EH (cell line): ENCODE measurements at places on chromosomes 12 and 14.

- peak; percentile 93 for DNase-seq
These were observed 59.3 kb upstream of the BDKRB2 start for GRCh38 chr14:96145116-96145864.

- DNase-seq: no peak
These were observed 5.6 kb downstream of the DACT1 start for GRCh38 chr14:58643366-58643765.

- no peak for DNase-seq
These were observed 23.1 kb downstream of the XRCC3 start for GRCh38 chr14:103692159-103692558.

GRCh38 chr14:73476451-73476931 lies 14.2 kb upstream of the RIOX1 start:
- DNase-seq: no peak

DNA sequence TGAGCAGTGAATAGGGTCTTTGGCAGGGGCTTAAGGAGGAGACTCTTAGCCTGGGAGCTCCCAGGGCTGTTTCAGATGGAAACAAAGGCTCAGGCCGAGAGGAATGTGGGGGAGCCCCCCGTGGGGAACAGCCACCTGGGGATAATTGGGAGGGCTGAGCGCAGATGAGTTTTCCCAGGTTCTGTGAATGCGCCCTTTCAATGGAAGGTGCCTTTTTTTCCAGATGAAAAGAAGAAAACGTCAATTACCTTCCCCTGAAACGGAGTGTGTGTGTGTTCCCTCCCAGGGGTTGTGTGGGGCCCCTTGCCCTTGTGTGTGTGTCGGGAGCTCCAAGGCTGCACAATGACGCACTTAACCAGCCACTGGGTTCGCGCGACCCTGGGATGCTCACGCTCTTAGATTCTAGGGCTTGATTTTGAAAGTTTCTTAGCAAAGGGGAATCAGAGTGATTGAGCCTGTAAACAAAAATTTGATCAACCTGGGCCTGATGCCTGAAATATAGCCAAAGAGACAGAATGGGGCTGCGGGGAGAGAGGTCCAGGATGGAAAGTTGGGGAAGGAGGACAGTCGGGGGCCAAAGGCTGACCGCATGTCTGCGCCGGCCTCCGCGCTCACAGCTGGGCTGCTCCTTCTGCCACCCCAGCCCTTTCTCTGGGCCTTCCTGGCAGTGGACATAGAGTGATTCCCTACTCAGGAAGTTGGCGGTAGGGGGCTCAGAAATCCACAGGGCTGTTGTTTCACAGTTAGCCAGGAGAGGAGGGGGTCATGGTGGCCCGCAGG lies 14.6 kb downstream of the MEG3 start:
- no peak for DNase-seq

DNA sequence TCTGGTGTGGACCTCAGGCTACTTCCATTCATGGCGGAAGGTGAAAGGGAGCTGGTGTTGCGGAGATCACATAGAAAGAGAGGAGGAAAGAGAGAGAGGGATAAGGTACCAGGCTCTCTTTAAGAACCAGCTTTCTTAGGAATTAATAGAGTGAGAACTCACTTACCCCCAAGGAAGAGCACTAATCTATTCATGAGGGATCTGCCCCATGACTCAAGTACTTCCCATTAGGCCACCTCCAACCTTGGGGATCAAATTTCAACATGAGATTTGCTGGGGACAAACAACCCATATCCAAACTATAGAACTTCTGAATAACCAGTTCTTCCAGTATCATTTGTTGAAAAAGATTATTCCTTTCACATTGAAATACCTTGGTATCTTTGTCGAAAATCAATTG lies 34.0 kb upstream of the C2CD5 start:
- DNase-seq: no peak

DNA sequence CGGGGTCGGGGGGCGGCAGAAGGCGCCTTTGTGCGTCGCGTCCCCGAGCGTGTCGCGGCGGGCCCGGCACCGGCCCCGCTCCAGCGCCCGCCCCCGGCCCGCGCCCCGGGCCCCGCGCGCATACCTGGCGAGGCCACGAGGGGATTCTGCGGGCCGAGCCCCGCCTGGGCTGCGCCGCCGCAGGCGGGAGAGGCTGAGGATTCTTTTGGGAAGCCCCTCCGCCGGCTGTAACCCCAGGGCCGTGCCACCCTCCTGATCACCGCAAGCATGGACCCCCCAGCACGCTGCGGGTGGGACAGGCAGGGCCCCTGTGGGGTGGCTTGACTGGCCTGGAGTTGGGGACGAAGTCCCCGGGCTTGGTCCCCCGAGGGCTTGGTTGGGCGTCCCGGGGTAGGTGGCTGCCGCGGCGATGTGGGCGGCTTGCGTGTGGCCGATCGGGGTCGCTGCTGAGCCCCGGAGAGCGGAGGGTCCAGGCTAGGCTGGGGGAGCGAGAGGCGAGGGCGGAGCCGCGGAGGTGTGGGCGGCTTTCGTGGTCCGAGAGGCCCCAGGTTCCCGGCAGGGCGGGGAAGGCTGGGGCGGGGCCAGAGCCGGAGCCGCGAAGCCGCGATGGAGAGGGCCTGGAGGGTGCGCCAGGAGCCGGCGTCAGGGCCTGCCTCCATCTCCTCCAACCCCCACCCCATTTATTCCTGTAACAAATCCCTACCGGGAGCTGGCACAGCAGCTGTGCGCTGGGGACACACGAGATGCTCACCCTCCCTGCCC lies 28.4 kb upstream of the GPR132 start:
- DNase-seq: peak; percentile 83

- DNase-seq: no peak
These were observed 1243.3 kb upstream of the SEL1L start for GRCh38 chr14:82776958-82777357.
